ENCODE measurements at places on chromosomes 1 and 21. TPM values are rescaled to one million over a fixed set of nuclear protein-coding genes. Genes with fewer than 3 reads are reported as not detected.
A peak's percentile ranks its signal among the peaks of the same experiment; 100 is the strongest.

- DNase-seq, result peak; percentile 27
- no peaks in the 10 kb centered on the region for H3K36me3 ChIP-seq
- H3K27me3 ChIP-seq, result peaks cover 23% of the 10 kb centered on the region
- no peak overlapping the region for H3K27ac ChIP-seq
- H3K4me1 ChIP-seq, result peaks cover 11% of the 10 kb centered on the region
Measured at GRCh38 chr1:23184212-23184934, 15.7 kb upstream of the LUZP1 start.

- peaks cover 5% of the 10 kb centered on the region for H3K4me1 ChIP-seq
- no peak overlapping the region for H3K27ac ChIP-seq
- H3K27me3 ChIP-seq, result peaks cover 5% of the 10 kb centered on the region
Measured at GRCh38 chr21:35309316-35309715, 260.2 kb upstream of the RUNX1 start.

DNA sequence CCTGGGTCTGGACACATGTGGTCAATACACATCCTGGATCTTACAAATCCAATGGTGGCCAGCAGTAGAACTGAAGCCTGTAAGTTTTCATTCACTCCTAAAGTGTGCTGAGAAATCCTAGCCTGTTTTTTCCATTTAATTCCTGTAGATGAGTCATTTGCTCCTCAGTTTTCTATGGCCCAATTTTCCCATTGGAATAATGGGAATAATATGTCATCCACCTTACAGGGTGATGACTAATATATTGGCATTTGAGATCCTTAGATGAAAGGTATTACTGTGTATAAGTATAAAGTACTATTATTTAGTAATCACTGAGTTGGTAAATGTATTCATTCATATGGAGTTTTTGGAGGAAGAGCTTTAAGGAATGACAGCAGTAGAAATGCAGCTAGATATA is 89.7 kb upstream of the ADAR start:
- DNase-seq, result no peak
- H3K27me3 ChIP-seq, result peaks cover 11% of the 10 kb centered on the region
- H3K4me1 ChIP-seq, result peaks cover 13% of the 10 kb centered on the region
- no peak overlapping the region for H3K27ac ChIP-seq
- H3K4me3 ChIP-seq, result no peak overlapping the region
- no peaks in the 10 kb centered on the region for H3K36me3 ChIP-seq

DNA sequence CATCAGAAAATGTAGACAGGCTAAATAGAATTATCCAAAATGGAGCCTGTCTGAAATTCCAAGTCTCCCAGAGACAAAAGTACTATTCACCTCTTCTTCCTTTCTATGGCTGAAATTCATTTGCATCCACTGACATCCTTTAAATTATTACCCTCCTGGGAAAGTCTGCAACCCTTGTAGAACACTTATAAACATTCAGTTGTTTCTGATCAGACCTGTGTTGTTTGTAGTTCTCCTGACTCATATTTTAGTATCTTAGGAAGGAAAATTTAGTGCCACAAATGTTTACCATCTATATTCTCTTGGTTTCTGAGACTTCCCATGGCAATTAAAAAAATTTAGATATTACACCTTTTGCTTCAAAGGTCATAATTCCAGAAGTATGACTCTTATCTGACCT is 69.6 kb upstream of the C1orf105 start:
- DNase-seq, result no peak
- H3K27me3 ChIP-seq, result no peaks in the 10 kb centered on the region
- peaks cover 19% of the 10 kb centered on the region for H3K36me3 ChIP-seq
- H3K4me1 ChIP-seq, result peaks cover 29% of the 10 kb centered on the region
- no peak overlapping the region for H3K4me3 ChIP-seq

- peaks cover 5% of the 10 kb centered on the region for H3K4me1 ChIP-seq
- no peak overlapping the region for H3K27ac ChIP-seq
- H3K27me3 ChIP-seq, result no peaks in the 10 kb centered on the region
- DNase-seq, result no peak
- H3K36me3 ChIP-seq, result no peaks in the 10 kb centered on the region
- H3K4me3 ChIP-seq, result no peak overlapping the region
Measured at GRCh38 chr1:111565079-111565478, 54.5 kb upstream of the RAP1A start.

GRCh38 chr1:223189903-223190724 is 47.1 kb upstream of the TLR5 start:
- H3K27ac ChIP-seq, result peak overlapping the region; percentile 64
- H3K4me3 ChIP-seq, result peak overlapping the region; percentile 61
- peaks cover 13% of the 10 kb centered on the region for H3K27me3 ChIP-seq
- peak; percentile 78 for DNase-seq
- H3K36me3 ChIP-seq, result peaks cover 2% of the 10 kb centered on the region

The GLIS1 gene
- total RNA-seq, result not detected

The HOOK1 gene
- 13.6 TPM for total RNA-seq

The CTTNBP2NL gene
- total RNA-seq, result 4.6 TPM

DNA sequence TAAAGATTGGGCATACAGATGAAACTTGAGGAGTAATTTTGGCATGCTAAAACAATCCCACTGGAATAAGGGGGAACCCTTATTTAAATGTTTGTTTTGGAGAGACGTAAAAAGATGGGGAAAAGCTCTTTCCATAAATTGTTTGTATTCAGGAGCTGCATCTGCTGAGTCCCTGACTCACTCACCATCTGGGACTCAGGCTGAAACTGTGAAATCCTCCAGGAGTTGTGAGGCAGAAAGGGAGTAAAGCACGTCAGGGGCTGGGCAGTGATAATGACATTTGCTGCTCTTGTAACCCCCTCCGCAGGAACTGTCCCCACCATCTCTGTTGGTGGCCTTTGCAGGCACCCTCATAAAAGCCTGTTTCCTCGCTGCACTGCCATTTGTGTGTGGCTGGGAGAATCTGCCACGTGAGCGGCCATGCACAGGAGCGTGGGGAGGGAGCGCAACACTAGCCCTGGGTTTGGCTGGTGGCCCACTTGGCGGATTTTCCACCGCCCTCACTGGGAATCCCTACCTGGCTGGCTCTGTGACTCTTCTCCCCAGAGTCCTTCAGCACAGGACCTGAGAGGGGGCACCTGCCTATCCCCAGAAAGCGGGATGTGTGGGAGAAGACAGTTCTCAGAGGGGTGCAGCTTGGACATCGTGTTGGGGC is 45.3 kb downstream of the ZSCAN20 start:
- no peak overlapping the region for H3K27ac ChIP-seq
- H3K36me3 ChIP-seq, result no peaks in the 10 kb centered on the region
- no peak for DNase-seq
- H3K4me1 ChIP-seq, result no peaks in the 10 kb centered on the region
- peaks cover 13% of the 10 kb centered on the region for H3K27me3 ChIP-seq

The SPAG17 gene
- total RNA-seq, result not detected

DNA sequence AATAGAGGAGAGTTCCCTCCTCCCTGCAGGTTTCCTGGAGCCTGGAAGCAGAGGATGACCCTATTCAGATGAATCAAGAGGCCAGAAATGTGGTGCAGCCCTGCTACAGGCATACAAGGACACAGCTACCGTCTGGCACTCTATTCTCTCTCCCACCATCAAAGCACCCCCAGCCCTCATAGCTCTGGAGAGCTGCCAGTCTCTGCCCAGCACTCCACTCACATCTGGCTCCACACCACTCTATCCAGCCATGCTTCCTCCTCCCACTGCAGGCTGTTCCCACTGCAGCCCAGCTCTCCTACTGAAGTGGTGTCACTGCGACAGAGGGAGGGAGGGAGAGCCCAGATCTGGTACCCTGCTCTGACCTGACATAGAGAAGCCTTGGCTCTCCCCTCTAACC is 18.4 kb downstream of the SYT2 start:
- H3K27ac ChIP-seq, result no peak overlapping the region
- H3K36me3 ChIP-seq, result no peaks in the 10 kb centered on the region

- peak overlapping the region; percentile 32 for H3K4me3 ChIP-seq
- peaks cover 22% of the 10 kb centered on the region for H3K4me1 ChIP-seq
- peaks cover 11% of the 10 kb centered on the region for H3K27me3 ChIP-seq
- H3K27ac ChIP-seq, result no peak overlapping the region
- DNase-seq, result peak; percentile 50
Measured at GRCh38 chr1:63746129-63746864, 27.5 kb upstream of the ROR1 start.

- peaks cover 6% of the 10 kb centered on the region for H3K27me3 ChIP-seq
- H3K4me1 ChIP-seq, result peaks cover 5% of the 10 kb centered on the region
- no peak for DNase-seq
- no peak overlapping the region for H3K27ac ChIP-seq
- no peaks in the 10 kb centered on the region for H3K36me3 ChIP-seq
- H3K4me3 ChIP-seq, result no peak overlapping the region
Measured at GRCh38 chr21:42320791-42321190, 5.6 kb upstream of the TFF3 start.
